NCI-H2081 treated with DMSO at 0.1 percent for 48 hours (cell line): ENCODE measurements at places on chromosomes 11 and 22.

DNA sequence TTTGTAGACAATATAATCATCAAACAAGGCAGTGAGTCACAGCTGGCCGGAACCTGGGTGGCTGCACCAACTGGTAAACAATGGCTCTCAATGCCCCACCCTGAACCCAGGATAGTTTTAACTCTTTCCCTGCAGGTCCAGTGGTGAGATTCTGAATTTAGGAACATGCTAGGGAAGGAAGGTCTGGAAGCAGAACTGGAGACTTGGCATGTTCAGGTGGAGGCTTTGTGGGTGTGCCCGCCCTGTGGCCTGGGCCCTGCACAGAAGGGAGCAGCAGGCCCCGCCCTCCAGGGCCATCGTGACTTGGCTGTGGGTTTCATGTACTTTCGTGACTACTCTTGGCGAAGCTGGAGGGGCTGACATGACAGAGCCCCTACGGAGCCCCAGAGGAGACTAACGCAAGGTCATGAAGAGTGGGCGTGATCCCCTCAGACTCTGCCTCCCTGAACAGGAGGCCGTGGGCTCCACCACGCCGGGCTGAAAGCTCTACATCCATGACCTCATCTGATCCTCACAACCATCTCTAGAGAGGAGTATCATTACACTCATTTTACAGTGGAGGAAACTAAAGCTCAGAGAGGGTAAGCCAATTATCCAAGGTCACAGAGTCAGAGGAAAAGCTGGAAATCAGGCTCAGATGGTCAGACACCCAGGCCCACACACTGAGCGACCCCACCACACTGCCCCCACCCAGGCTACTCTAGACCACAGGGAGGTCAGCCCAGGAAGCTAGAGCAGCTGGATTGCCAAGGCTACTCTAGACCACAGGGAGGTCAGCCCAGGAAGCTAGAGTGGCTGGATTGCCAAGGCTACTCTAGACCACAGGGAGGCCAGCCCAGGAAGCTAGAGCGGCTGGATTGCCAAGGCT, 27.3 kb downstream of the MAFF start:
- DNase-seq, result no peak

DNA sequence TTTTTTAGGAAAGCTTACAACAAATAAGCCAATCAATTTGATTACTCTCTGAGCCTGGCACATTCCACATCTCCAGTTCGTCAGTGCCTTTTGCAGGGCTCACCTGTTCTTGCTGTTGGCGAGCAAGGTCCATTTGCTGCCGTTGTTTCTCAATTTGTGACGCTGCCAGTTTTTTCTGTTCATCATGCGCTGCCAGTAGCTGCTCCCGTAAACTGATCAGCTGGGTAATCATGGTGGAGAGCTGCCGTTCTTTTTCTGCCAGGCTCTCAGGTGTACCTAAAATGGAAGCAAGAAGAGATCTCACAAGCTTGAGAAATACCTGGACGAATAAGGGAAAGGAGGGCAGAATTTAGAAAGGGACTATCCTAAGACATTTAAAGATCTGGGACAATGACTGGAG, 169.7 kb downstream of the SOX6 start:
- DNase-seq, result no peak

DNA sequence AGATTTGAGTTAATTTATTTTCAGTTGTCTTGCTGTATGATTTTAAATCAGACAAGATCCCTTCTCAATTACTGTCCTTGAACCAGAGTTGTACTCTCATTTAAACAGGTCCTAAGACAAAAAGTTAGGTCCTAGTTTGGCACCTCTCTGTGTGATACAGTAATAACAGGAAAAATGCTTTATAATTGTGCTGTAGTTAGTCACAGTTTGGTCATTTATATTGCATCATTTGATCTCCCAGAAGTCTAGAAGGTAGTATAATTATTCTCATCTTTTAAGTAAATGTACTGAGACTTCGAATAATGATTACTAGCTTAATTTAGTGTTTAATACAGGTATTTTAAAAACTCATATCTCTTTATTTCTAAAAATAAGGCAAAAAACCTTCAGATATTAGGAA, 18.1 kb upstream of the LUZP2 start:
- no peak for DNase-seq

GRCh38 chr22:23500508-23501260, 79.4 kb downstream of the IGLL1 start:
- DNase-seq, result no peak

- DNase-seq, result no peak
Observed at GRCh38 chr11:82631722-82632630, 101.7 kb downstream of the FAM181B start.

DNA sequence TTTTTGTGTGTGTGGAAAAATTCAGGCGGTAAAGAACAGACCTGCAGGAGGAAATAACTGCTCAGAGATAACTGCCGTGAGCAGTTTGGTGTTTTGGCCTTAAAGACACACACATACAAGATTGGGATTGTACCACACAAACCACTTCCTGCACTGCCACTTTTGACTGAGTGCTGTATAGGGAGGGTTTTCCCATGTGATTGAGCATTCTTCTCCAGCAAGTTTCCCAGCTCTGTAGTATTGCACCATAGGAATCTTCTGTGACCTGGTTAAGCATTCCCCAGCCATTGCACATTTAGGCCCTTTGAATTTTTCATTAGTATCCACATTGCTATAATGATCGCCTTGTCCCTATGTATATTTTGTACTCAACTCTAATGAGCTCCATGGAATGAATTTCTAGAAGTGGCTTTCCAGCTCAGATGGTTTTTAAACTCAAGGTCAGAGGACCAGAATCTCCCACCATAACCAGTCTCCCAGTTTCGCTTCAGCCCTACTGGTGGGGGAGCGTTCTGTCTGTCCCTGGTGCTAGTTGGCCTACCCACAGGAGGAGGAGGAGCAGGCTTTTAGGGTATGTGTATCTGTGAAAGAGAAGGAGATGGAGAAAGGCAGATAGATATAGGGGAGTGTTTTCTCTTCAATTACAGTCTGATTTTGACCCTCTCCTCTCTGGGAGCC, 9.3 kb downstream of the CD82 start:
- no peak for DNase-seq

- no peak for DNase-seq
Observed at GRCh38 chr11:104704146-104704830, 194.0 kb downstream of the CASP12 start.

- DNase-seq, result no peak
Observed at GRCh38 chr22:39325392-39325932, 6.0 kb upstream of the RPL3 start.

GRCh38 chr11:80412604-80413003, 971.8 kb upstream of the TENM4 start:
- DNase-seq, result no peak

DNA sequence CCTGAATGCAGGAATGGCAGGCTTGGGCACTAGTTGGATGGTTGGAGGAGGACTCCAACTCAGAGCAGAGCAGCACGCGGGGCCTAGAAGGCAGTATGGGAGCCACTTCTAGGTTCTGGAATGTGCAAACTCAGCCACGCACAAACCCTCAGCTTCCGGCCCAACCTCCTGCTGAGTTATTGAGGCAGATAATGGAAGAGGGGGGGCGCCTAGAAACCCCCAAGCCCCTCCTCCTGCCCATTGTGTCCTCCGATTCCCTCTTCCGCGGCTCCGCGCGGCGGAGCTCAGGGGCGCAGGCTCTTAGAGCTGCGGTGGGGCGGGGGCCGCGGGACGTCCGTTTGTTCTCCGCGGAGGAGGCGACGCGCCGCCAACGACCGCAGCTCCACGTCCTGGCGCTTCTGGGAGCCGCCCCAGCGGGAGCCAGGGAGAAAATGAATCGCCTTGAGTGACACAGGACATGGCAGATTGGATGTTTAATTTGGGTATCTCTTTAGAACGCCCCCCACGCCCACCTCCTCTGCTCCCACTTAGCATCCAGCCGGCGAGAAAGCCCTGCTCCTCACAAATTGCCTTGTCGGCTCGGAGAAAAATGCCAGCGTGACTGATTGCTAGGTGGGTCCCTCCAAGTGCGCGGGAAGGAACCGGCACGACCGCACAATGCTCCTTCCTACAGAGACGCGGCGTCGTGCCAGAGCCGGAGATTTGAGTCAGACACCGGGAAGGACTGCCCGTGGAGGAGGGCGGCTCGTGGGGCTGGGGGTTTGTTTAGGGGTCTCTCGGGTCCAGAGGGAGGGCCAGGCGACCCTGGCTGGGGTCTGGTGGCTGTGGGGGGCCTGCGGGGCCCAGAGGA, 144.6 kb downstream of the NECTIN1 start:
- peak; percentile 21 for DNase-seq

DNA sequence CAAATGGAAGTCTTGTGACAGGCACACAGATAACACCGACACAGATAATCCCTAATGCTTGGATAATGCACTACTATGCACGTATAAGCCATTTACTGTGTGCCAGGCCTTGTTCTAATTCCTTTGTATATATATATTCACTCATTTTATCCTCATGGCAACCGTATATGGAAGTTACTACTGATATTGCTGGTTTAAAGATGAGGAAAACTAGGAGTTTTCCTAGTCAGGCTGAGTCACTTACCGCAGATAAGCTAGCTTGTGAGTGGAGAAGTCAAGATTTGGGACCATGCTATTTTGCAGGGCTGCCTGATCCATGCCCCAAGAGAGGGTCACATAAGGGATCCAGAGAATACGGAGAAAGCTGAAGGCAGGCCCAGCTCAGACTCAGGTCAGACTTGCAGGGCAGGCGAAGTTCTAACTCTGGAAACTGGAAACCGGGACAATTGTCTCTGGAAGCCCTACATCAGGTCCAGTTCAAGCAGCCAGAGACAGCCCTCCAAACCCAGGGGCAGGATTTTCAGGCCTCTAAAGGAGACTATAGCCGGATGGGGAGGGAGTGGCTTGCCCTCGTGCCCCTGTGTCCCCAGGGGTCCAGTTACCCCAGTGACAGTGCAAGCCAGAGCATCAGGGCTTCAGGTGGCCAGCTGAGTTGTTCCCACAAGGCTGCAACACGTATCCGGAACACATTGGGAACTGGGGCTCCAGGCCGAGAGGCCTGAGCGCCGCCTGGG, 534.8 kb downstream of the INSC start:
- DNase-seq, result no peak

- peak; percentile 30 for DNase-seq
Observed at GRCh38 chr11:44627911-44628729, 62.7 kb downstream of the CD82 start.

- DNase-seq, result peak; percentile 70
Observed at GRCh38 chr11:116415095-116415494, 357.7 kb downstream of the BUD13 start.

- no peak for DNase-seq
Observed at GRCh38 chr11:59957094-59957493, 6.7 kb upstream of the OOSP4A start.

- DNase-seq, result no peak
Observed at GRCh38 chr11:74870485-74870884, 78.4 kb downstream of the XRRA1 start.

DNA sequence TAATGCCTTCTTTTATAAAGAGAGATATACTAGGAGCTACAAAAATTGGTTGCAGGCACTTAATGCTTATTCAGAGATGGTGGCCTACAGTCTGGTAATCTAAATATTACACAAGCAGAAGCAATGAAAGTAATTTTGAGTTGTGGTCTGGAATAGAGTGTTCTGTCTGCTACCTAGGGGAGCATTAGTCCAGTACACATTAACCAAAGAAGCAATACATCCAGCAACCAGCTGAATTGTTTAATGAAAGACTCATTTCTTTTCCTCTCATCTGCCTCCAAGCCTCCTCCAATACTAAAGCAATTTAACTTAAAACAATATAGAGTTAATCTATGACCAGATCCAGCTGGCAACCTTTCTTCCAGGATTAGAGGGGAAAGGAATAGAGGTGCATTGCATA, 877.1 kb upstream of the CNTN5 start:
- DNase-seq, result no peak

DNA sequence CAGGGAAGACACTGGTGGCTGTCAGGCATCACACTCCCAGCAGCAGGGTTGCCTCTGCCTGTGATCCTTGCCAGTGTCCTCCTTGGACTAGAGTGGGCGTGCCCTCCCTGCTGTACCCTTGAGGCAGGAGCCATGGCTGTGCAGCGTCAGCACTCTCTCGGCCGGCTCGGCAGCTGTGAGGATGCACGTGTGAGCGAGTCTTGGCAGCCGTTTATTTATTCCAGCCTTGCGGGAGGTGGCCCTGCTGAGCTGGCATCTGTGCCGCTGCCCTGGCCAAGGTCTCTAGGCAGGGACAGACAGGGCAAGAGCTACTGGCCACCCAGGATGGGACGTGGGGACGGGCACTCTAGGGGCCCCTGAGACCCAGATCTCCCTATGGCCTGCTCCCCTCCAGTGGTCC, 33.9 kb downstream of the TSPAN4 start:
- no peak for DNase-seq

GRCh38 chr11:23399995-23400394, 539.7 kb upstream of the CCDC179 start:
- no peak for DNase-seq

- no peak for DNase-seq
Observed at GRCh38 chr22:42820045-42820763, 36.9 kb downstream of the ARFGAP3 start.

GRCh38 chr11:126340960-126341606, 14.4 kb upstream of the ST3GAL4 start:
- no peak for DNase-seq

DNA sequence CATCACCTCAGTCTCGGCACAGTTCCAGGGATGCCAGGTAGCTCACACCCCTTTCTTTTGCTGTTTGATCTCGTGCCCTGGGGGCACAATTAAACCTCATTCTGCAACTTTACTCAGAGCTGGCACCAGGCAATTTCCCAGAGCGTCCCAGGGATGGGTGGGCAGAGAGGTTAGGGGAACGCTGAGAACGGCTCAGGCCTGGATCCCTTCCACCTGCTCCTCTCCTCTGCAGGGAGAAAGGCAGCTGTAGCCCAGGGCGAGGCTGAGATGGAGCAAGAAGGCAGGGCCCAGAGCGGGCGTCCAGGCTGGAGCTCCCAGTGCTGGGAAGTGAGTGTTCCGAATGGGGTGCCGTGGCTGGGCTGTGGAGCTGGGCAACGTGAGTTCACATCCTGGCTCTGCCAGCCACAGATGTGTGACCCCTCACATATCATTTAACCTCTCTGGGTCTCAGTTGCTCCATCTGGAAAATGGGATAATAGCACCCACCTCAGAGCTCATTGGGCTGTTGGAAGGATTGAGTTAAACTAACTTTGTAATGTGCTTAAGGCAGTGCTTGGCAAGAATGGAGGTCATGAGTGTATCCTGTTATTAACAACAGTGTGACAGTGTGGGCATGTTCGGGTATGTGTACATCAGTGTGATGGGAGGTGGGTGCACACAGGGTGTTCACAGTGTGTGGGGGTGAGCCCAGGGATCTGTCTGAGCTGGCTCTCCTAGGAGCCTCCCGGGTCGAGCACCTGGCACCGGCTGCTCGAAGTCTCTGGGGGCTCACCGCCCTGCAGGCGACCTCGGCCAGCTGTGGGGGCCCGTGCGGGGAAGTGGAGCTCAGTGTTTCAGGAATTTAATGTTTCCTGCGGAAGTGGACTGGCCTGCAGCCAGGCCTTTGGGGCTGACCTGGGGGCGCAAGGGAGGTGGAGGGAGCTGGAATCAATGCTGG, 15.5 kb downstream of the OTUB1 start:
- no peak for DNase-seq

DNA sequence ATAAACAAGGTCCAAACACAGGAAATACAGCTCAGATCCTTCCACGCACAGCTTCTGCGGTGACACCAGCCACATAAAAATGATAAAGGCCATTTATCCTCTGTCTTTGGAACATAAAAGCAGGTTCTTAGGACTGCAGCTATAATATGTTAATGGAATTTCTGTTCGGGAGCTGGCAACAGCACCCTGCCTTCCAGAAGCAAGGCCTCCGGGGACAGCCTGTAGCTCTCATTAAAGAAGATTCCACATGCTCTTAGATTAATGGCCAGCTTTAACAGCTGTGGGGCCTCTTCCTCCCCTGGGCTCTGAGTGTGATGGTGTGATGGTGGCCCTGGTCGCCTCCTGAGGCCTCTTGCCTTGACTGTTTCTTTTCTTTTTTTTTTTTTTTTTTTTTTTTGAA, 137.3 kb downstream of the CACNA1I start:
- DNase-seq, result no peak

- no peak for DNase-seq
Observed at GRCh38 chr11:126502982-126503381, 147.5 kb downstream of the ST3GAL4 start.
